ENCODE measurements at places on chromosomes 1 and 21.

- DNase-seq: no peak
These were observed 650 bp upstream of the CCDC190 start for GRCh38 chr1:162861625-162862024.

- no peak for DNase-seq
These were observed 81.0 kb upstream of the SGIP1 start for GRCh38 chr1:66452982-66453381.

- DNase-seq: no peak
These were observed 20.0 kb upstream of the IGSF5 start for GRCh38 chr21:39724944-39725343.

- no peak for DNase-seq
These were observed 67.1 kb downstream of the BCAR3 start for GRCh38 chr1:93614541-93614940.

GRCh38 chr1:181152892-181153633, 64.6 kb downstream of the IER5 start:
- DNase-seq: no peak

DNA sequence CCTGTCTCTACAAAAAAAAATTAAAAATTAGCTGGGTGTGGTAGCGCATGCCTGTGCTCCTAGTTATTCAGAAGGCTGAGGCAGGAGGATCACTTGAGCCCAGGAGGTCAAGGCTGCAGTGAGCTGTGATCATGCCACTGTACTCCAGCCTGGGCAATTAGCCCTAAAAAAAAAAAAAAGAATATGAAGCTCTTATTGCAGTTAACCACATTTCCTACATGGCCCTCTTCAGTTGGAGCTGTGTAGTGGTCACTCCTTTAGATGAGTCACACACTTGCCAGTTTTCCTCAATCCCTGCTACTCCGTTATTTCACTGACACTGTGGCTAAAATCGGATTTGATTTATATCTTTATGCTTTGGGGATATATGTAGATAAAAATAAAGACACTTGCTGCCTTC, 11.8 kb downstream of the NFYC start:
- peak; percentile 72 for DNase-seq

- no peak for DNase-seq
These were observed 38.6 kb upstream of the IGSF3 start for GRCh38 chr1:116706123-116706522.

- DNase-seq: no peak
These were observed 2.8 kb downstream of the LAPTM5 start for GRCh38 chr1:30754684-30755171.

GRCh38 chr1:35120458-35121133, 41.4 kb downstream of the ZMYM1 start:
- no peak for DNase-seq

DNA sequence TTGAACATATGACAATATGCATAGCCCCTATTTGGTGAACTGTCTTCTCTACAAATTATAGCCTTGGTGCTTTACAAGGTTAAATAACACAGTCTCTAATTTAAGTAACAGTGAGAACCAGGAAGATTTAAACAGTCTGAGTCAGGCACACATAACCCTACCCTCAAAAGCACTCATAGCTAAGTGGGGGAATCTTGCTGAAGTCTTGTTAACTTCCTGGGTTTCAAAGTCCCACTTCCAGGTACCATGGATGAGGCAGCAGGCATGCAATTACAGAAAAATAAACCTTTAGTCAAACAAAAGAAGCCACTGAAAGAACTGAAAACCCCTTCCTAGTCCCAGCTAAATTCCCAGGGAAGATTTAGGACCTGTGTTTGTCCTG, 147.6 kb downstream of the PBX1 start:
- DNase-seq: no peak

DNA sequence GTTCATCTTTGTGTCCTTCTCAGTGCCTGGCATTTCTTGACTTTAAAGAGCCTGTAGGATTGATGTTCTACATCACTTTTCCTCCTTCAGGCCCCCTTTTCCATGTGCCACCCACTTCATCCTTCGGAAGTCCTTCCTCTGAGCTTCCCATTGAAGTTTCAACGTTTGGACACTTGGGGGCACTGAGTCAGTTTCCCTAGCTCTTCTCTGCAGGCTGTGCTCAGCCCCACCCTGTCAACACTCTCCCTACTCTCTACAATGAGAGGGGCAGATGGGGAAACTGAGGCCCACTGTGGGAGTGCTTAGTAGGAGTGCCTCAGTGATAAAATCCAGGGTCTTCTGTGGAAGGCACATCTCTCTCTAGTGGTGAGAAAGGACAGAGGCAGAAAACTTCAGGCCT, 11.9 kb downstream of the KCNJ10 start:
- no peak for DNase-seq

DNA sequence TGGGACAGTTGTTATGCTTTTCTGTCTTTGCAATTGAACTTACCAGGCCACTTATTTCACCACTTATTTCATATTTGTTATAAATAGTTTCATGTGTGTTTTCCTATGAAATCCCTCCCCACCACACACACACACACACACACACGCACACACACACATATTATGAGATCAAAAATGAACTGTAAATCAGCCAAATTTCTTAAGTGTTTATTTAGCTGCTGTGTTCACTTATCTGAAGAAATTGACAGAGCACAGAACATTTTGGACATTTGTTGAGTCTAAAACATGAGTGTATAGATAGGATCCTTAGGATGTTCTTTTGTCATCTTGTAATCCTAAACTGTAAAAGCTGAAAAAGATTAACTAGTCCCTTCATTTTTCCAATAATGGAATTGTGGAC, 7.8 kb upstream of the TNFSF18 start:
- no peak for DNase-seq

- DNase-seq: no peak
These were observed 67.3 kb upstream of the BCL10 start for GRCh38 chr1:85343612-85344255.

DNA sequence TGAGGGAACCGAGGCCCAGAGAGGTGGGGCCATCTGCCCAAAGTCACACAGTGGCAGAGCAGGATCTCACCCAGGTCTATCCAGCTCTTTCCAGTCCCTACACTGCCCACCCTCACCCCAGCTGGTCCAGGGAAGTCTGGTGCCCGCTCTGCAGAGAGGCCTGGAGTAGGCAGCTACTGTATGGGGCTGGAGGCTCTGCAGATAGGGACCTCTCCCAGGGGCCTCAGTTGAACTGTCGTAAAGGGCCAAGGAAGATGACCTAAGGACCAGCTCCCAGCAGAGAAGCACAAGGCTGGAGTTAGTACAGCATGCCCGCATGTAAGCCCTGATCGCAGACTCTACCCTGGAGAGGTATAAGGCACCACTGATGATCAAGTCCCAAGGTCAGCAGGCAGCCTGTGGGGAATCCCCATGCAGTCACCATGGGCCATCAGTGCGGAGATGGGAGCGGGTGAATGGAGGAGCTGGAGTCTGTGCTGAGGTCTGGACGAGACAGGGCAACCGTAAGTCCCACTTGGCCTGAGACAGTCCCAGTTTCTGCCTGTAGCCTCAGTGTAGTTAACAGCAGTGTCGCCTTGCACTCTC, 320.2 kb downstream of the MATN1 start:
- DNase-seq: no peak

DNA sequence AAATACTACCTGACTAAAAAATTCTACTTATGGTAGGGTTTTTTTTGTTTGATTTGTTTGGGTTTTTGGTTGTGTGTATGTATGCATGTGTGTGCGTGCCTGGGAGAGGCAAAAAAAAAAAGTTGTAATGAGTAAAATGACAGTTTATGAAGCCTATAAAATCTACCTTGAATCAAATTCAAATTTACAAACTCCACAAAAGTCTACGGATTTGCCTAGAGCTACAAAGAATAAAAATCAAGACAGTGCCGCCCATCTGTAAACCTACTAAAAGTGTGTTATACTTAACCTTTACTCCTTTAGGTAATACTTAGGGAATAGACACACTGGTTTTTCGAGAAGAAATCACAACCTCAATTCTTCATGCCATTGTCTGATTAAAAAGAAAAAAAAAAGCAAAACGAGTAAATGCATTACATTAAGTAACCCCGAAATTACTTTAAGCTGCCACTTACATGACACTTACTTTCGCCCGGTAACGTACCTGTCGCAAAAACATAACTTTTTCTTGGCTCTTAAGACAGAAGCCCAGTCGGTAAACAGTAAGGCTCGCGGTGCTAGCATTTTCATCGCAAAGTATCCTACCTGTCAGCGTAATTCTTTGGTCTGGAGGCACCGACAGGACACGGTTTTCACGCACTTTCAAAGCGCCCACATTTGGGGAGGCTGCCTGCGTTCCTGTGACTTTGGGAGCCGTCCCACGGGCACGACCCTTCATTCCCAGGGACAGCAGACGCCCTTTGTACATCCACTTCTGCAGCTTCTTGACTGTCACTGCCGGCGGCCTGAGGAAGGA, 951 bp downstream of the SYDE2 start:
- no peak for DNase-seq

- DNase-seq: no peak
These were observed 378.8 kb downstream of the USP25 start for GRCh38 chr21:16108561-16109075.

- no peak for DNase-seq
These were observed 33.5 kb upstream of the TNFSF4 start for GRCh38 chr1:173240609-173241008.

Data from HFF-Myc (cell line).